ENCODE measurements at places on chromosomes 6 and 20. TPM values are rescaled to one million over a fixed set of nuclear protein-coding genes. Genes with fewer than 3 reads are reported as not detected.

DNA sequence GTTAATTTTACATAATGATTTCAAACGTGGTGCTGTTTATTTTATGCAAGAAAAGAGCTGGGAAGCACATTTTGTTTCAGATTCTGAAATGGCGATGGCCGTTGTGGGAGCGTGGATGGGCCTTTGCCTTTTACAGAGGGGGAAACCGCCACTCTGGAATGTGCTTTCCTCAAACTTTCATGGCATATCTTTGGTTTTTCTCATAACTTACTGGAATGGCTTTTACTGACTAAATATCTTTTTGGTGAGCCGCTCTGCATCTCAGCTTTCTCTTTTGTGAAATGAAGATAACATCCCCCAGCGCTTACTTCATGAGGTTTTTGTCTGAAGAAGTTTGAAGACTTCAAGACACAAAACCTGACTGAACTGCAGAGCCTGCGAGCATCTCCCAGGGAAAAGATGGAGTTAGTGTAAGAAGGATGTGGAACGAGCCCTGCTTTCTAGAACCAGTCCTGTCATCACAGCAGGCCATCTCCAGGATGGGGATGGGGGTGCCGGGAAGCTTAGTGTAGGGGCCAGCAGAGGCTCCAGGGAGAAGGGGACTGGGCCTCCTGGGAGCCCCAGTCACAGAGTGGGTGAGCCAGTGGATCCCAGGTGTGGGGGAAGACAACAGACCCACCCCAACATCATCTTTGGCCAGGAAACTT lies 61.8 kb upstream of the TIAM2 start:
- no peak overlapping the region for H3K27ac ChIP-seq
- H3K36me3 ChIP-seq, result no peaks in the 10 kb centered on the region
- no peak overlapping the region for H3K4me3 ChIP-seq
- H3K27me3 ChIP-seq, result no peaks in the 10 kb centered on the region

DNA sequence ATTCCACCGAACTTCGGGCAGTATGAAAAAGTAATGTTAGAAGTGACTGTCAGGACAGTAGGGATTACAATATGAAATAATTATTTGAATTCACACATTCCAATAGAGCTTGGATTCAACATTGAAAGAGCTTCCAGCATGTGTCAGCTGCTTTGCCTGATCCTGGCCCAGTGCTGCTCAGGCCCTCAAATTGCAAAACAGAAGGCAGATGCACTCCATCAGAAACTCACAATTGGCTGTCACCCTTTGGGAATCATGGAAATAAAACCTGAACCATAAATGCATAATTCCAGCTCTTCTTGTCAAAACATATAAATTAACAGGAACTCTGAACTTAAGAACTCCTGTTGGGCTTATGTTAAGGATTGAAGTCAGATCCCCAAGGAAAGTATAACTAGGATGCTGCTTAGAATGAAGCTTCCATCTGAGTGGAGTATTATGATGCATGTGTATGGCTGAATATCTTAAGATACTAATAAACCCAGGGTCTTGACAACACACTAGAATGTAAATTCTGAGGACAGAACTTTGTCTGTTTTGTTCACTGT lies 1.8 kb upstream of the NDUFAF4 start:
- H3K36me3 ChIP-seq, result no peaks in the 10 kb centered on the region
- peak overlapping the region; percentile 80 for H3K27ac ChIP-seq
- DNase-seq, result peak; percentile 17
- no peaks in the 10 kb centered on the region for H3K27me3 ChIP-seq
- H3K4me1 ChIP-seq, result no peaks in the 10 kb centered on the region

- H3K27ac ChIP-seq, result no peak overlapping the region
- no peaks in the 10 kb centered on the region for H3K36me3 ChIP-seq
- no peaks in the 10 kb centered on the region for H3K27me3 ChIP-seq
- H3K4me1 ChIP-seq, result no peaks in the 10 kb centered on the region
- no peak overlapping the region for H3K4me3 ChIP-seq
These were observed 40.1 kb upstream of the DYNLRB1 start for GRCh38 chr20:34475979-34476736.

DNA sequence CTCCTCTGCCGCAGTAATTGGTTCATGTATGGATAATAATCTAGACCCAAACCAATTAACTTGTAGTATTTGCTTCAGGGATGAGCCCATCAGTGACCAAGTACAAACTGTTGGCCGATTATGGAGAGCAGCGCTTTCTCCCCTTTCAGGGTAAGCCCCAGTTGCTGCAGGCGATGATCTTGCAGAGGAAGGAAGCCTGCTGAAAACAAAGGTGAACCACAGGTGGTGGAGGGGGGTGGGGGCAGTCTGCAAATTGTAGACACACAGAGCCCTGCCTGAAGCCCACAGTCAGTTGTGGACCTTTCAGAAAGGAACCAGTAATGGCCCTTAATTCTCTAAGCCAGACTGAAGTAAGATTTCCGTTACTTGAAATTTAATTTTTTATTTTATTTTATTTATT lies 167.9 kb upstream of the JARID2 start:
- no peaks in the 10 kb centered on the region for H3K4me1 ChIP-seq
- no peak overlapping the region for H3K27ac ChIP-seq
- no peaks in the 10 kb centered on the region for H3K27me3 ChIP-seq
- H3K36me3 ChIP-seq, result no peaks in the 10 kb centered on the region
- no peak overlapping the region for H3K4me3 ChIP-seq

DNA sequence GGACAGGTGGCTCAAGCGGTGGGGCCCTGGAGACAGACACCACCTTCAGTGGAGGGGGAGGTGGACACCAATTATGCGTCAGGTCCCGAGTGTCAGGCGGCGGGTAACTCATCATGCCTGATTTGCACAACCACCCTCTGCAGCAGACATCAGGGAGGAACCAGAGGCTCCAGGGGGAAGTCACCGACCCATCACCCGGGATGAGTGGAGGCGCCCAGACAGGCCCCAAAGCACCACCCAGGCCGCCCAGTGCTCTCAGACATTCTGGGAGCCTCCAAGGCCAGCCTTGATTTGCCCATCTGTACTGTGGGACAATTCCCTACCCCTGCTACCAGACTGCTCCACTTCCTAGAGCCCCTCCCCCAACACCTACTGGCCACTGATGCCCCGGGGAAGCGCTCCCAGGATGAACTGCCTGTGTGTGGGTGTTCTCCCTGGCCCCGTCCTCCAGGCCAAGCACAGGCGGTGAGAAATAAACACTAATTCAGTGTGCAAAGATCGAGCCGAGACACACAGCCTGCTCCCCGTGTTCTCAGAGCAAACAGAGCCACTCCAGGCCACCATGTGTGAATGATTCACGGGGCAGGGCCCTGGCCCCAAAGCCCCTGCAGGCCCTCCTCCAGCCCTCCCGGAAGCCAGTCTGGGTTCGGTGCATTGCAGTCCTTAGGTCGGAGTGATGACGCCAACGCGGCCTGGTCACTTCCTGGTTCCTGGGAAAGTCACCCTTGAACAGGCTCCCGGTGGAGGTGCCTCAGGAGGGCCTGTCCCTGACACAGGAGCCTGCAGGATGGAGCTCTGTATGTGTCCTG lies 107.2 kb downstream of the ASXL1 start:
- H3K36me3 ChIP-seq, result no peaks in the 10 kb centered on the region
- peak overlapping the region; percentile 62 for H3K27ac ChIP-seq
- peaks cover 17% of the 10 kb centered on the region for H3K4me1 ChIP-seq

GRCh38 chr6:105836379-105836778 lies 249.8 kb upstream of the PRDM1 start:
- no peak overlapping the region for H3K4me3 ChIP-seq
- no peaks in the 10 kb centered on the region for H3K4me1 ChIP-seq
- H3K27me3 ChIP-seq, result no peaks in the 10 kb centered on the region

DNA sequence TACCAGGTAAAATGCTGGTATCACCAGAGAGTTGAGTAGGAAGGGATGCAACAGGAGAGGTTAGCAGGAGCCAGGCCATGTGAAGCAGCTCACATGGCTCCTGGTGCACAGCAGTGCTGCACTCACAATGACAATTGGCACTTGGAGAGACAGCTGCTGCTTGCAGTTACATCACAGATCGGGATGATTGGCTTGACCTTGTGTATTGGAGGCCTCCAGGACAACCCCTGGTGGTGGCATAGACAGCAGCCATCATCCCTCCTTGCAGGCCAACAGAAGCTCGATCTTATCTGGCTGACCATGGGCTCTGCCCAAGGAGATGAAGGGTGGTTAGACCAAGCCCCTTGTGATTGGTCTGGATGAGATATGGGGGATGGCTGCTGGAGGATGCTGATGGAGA lies 73.0 kb downstream of the EYA2 start:
- no peak overlapping the region for H3K27ac ChIP-seq
- no peaks in the 10 kb centered on the region for H3K27me3 ChIP-seq
- H3K4me3 ChIP-seq, result no peak overlapping the region
- no peak for DNase-seq

- no peaks in the 10 kb centered on the region for H3K27me3 ChIP-seq
- no peak for DNase-seq
- H3K4me3 ChIP-seq, result no peak overlapping the region
- H3K4me1 ChIP-seq, result no peaks in the 10 kb centered on the region
These were observed 58.7 kb upstream of the RIN2 start for GRCh38 chr20:19699180-19699971.

DNA sequence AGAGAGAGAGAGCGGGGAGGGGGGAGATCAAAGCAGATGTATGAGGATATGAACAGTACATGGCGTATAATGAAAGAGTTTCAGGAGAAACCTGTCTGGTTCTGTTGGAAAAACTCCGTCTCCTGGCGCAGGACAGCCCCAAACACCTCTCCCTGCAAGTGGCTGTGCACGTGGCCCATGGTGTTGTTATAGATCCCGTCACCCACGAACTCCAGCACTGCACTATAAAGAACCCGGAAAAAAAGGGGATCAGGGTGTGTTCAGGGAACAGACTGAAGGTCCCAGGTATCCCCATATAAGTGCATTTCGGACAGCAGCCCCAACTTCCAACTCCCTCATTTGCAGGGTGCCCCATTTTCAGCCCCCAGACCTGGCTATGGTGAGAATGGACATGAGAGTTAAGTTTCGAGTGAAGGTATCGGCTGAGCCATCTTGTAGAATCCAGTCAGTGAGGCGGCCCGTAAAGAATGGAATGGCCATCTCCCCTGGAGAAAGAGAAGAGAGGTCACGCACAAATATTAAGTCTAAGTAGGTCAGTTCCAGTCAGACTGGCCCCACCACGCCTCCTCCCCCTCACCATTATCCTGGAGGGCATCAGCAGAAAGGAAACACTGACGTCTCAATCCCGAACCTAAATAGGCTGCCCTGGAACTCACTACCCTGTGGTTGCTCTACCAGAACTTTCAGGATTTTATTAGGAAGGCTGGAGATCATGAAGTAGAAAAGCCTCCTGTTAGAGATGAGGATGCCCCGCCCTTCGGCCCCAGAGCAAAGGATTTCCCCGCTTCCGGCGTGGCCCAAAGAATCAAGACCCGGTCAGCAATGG lies 1.3 kb downstream of the TAP1 start:
- peak overlapping the region; percentile 97 for H3K27ac ChIP-seq
- H3K4me1 ChIP-seq, result peaks cover 9% of the 10 kb centered on the region
- peak overlapping the region; percentile 61 for H3K4me3 ChIP-seq

DNA sequence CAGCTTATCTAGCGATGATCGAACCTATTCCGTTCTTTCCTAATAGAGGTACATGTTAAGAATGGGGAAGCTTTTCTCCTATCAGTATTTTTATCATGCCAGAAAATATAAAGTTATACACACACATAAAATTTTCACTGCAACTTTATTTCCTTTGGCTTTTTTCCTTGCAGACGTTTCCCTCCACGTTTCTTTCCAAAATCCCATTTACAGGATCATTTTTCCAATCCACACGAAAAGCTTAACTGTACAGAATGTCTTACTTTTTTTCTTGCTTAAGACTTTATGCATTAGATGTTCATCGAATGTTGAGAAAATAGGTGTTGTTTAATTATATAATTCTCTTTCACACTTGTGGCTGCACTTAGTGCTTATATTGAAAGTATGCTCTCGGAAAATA lies 62.9 kb upstream of the HDGFL1 start:
- no peak overlapping the region for H3K4me3 ChIP-seq
- DNase-seq, result no peak
- H3K27me3 ChIP-seq, result no peaks in the 10 kb centered on the region
- H3K27ac ChIP-seq, result no peak overlapping the region

RNF217 gene
- total RNA-seq, result 34.9 TPM

HINT3 gene
- total RNA-seq, result 27.6 TPM

MLN gene
- total RNA-seq, result not detected

Measured in uterus (tissue), 4 donors.